ENCODE measurements at places on chromosomes 11 and 22.

- DNase-seq, result no peak
Measured at GRCh38 chr22:20956258-20957101, 10.6 kb upstream of the AIFM3 start.

DNA sequence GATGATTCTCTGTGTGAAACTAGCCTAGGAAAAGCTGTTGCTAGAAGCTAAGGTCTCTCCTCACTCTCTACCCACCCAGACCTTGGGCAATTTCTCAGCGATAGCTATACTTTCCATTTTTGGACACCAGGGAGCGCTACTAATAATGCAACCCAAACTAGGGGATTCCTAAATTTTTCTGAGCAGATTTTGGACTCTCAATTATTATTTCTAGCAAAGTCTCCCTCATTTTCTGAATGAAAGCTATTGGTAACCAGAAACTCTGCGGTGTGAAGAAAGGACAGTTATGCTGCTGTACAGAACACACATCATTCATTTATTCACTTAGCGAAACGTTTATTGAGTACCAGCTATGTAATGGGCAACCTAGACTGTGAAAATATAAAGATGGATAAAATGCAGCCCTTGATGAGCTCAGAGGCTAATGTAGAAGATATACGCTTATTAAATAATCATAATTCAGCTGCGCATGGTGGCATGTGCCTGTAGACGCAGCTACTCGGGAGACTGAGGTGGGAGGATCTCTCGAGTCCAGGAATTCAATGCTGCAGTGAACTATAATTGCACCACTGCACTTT lies 6.1 kb upstream of the STIM1 start:
- peak; percentile 44 for DNase-seq

- DNase-seq, result no peak
Measured at GRCh38 chr11:114399490-114400215, 658 bp downstream of the C11orf71 start.

DNA sequence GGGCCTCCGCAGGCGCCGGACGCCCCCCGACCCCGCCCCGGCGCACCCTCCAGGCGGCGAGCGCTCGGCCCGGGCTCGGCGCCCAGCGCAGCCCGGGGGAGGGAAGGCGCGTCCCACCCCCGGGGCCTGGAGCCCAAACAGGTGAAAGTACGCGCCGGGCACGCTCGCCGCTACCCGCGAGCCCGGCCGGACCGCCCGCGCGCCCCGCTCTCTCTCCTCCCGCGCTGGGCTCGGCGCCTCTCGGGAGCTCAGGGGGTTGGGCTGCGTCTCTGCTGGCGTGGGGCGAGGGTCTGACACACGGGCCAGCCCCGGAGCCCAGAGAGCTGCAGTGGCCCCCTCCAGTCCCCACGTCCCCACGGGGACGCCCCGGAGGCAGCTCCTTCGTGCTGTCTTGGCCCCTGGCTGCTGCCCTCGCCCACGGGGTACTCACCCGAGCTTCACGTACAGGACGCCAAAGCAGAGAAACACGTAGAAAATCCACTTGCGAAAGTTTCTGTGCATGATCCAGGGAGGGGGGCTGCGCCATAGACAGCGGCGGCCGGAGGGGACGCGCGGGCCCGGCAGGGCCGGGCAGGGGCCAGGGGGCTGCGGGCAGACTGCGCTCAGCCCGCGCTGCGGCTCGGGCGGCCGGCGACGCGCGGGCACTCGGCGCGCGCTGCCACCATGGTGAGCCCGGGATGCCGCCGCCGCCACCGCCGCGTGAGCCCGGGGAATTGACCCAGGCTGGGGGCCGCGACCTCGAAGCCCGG lies 534 bp downstream of the WNT7B start:
- no peak for DNase-seq

DNA sequence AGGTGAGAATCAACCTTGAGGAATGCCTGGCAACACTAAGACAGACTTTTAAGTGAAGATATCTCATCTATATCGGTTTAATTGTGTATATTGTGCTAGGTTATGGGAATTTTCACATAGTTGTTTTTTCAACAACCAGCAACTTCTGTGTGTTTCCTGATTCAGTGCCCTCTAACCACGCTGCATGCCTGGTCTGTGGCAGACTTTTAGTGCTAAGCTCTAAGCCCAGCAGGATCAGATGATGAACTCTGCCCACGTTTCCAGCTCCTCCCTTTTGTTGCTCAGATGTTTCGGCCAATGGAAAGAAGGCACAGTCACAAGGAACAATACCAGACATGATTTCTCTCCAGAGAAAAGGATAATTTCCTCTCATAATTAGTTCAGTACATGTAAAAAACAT lies 1.4 kb upstream of the VWA5A start:
- no peak for DNase-seq

- DNase-seq, result no peak
Measured at GRCh38 chr11:1352696-1353382, 36.9 kb upstream of the BRSK2 start.

- DNase-seq, result no peak
Measured at GRCh38 chr11:112412383-112412782, 151.7 kb upstream of the PLET1 start.

DNA sequence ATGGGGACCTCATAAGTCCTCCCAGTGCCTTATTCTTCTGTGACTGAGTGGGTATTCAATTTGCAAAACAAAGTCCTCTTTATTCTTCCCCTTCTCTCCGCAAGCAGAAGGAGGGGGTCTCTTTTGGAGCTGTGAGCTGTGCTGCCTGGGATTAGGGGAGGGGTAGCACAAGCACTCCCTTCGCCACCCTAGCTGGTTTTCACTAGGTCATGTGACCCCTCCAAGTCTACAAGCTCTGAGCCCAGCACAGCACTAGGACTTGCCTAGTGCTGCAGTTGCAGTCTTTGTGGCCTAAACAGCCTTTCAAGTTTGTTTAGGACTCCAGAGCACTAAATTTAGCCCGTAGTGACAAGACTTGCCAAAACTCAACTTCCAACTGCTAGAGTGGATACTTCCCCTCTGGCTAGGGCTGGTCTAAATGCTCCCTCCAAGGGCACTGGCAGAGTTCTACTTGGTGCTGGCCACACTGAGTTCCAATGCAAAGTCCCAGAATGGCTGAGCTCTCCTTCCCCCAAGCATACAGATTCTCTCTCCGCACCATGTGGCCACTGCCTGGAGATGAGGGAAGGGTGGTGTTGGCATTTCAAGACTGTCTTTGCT lies 25.4 kb downstream of the TAF1D start:
- DNase-seq, result no peak

DNA sequence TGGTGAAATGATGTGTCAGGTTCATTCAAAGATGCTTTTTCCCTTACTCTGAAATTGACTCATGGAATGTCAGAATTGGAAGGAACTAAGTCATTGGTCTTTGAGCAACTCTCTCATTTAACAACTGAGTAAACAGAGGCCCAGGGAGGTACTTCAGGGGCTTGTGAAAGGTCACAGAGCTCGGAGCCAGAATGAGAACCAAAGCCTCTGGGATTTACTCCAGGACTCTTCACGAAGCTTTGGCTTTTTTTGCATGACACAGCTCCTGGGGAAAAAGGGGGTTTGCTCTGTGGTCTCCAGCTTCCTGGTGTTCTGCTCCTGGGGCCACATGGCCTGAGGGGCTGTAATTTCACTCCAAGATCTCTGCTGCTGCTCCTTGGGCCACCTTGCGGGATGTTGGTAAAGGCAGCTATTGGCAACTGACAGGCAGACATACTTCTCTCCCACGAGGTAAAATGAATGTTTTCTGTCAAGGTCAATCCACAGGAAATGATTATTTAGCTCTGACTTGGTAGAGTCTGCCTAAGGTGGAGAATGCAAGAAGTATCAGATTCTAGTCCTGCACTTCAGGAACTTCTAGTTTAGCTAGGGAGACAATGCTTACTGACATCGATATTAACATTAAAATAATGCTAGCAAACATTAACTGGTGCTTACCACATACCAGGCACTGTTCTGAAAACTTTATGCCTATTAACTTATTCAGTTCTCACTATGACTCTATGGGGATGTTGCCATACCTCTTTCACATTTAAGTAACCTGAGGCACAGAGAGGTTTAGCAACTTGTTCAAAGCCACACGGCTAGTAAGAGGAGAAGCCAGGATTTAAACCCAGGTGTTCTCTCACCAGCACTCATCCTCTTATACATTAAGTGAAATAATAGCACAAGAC lies 16.1 kb downstream of the PKNOX2 start:
- DNase-seq, result no peak

DNA sequence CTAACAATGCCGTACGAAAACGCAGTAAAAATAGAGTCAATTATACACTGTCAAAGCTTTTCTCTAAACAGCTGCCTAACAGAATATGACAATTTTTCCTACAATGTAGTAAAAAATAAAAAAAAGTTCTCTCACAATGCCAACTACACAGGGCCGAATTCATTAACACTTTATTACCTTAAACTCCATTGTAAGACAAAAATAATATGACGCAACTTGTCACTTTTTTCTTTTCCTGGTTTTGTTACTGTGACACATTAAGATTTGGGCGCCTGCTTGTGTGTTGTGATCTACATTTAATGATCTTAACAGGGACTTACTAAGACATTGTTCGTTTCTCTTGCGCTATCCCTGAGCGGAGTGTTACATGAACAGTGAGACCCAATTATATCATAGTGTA lies 204.1 kb downstream of the INSC start:
- no peak for DNase-seq

DNA sequence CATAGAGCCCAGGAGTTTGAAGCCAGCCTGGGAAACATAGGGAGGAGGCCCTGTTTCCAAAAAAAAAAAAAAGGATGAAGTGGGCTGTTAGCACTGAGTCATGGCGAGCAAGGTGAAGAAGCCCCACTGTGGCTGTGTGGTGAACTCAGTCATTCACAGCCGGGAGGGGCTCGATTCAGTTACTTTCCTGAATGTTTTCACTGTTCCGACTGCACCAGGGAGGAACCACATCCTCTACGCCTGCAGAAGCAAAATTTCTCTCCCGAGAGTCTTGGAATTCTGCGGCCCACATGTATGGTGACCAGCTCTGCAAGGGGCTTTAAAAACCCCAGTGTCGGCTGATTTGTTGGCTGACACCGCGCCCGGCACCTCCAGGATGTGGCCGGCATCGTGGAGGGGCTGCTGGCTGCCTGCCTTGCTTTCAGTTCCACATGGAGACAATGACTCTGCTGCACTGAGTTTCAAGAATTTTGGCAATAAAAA lies 27.8 kb upstream of the GRAMD4 start:
- DNase-seq, result peak; percentile 48

- no peak for DNase-seq
Measured at GRCh38 chr11:68213135-68213515, at the start of gene KMT5B. TSS of gene KMT5B (minus strand) at chr11:68213296. CDS start at chr11:68190076, 23,220 bp downstream.

GRCh38 chr11:10666556-10667520 lies 26.7 kb downstream of the IRAG1 start:
- no peak for DNase-seq

GRCh38 chr11:84990141-84990540 lies 637.0 kb downstream of the DLG2 start:
- DNase-seq, result no peak

- peak; percentile 7 for DNase-seq
Measured at GRCh38 chr22:49232319-49233067, 595.2 kb downstream of the BRD1 start.

DNA sequence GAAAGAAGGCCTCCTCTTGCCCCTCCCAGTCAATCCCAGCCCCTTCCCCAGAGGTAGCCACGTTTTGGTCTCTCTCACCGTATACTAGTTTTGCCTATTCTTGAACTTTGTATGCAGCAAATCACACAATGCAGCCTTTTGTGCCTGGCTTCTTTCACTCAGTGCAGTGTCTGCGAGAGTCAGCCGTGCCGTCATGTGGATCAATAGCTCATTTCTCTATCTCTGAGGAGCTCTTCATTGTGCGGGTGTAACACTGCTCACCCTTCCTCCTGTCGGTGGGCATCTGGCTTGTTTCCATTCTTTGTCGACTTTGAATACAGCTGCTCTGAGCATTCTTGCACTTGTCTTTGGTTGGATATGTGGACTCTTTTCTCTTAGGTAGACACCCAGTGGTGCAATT lies 146.5 kb downstream of the CACNA1I start:
- DNase-seq, result no peak

- no peak for DNase-seq
Measured at GRCh38 chr11:107821199-107821927, 37.2 kb downstream of the SLC35F2 start.

- no peak for DNase-seq
Measured at GRCh38 chr22:40476341-40476740, 105.9 kb downstream of the SGSM3 start.

GRCh38 chr11:8624698-8625097 lies 30.7 kb upstream of the STK33 start:
- no peak for DNase-seq

DNA sequence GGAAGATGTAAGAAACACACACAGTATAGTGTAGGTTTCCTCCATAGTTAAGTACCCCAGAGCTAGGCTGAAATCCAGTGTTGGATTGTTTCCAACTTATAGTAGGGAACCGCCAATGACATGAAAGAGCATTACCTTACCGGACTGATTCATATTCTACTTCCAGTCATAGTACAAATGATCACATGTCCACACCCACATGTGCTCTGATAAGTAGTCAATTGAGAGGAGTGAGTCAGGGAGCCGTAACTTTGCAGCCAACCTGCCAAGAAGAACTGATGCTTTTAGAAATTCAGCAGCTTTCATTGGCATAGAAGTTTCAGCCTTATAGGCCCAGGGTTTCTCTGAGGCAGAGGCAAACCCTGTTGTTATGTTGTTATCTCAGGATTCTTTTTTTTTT lies 240.6 kb downstream of the ETS1 start:
- DNase-seq, result no peak

GRCh38 chr22:42296381-42296853 lies 26.0 kb upstream of the TCF20 start:
- DNase-seq, result no peak

Data from stimulated activated effector memory CD8-positive, alpha-beta T cell treated with anti-CD3 and anti-CD28 coated beads, Interleukin-12 subunit alpha, Interleukin-12 subunit beta, amount 100 ng/mL, for 72 hours (primary cell).